ENCODE measurements at places on chromosomes 5 and 9. TPM values are rescaled to one million over a fixed set of nuclear protein-coding genes. Genes with fewer than 3 reads are reported as not detected.

SPARC gene
- total RNA-seq: 0.62 TPM

DNA sequence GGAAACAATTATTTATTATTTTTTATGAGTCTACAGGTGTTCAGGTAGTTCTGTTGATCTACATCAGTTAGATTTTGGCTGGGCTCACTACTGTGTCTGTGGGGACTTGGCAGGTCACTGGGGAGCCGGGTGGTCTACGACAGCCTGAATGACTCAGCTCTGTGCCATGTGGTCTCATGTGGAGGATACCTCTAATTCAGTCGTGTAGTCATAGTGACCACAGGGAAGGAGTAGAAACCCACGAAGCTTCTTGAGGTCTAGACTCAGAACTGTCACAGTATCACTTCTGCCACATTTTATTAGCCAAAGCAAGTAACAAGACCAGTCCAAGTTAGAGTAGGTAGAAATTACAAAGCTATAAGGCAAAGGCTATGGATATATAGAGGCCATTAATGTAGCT, 64.7 kb upstream of the GRAMD2B start:
- H3K4me3 ChIP-seq: no peak overlapping the region
- peaks cover 12% of the 10 kb centered on the region for H3K4me1 ChIP-seq
- no peak for DNase-seq
- H3K27ac ChIP-seq: no peak overlapping the region

- no peaks in the 10 kb centered on the region for H3K27me3 ChIP-seq
- peak overlapping the region; percentile 84 for H3K4me3 ChIP-seq
- peaks cover 10% of the 10 kb centered on the region for H3K4me1 ChIP-seq
These were observed 709 bp downstream of the FANCG start for GRCh38 chr9:35079041-35079425.

PGM5 gene
- not detected for total RNA-seq

DNA sequence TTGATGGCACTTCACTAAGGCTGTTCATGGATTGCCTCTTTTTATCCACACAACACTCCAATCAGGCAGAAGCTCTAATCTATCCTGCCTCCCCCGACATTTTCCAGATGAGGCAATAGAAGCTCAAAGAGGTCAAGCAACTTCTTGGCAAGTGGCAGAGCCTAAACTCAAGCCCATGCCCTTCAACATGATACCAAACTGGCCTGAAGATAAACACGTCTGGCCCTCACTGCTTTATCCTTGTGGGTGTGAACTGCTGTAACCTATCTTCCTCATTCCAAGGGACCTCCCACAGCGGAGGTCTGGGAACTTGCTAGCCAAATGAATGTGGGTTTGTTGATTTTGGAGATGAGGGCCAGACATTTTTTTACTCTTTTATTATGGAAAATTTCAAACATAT, 9.5 kb downstream of the SLC35A4 start:
- peaks cover 4% of the 10 kb centered on the region for H3K36me3 ChIP-seq
- H3K4me1 ChIP-seq: peaks cover 6% of the 10 kb centered on the region
- no peak overlapping the region for H3K27ac ChIP-seq
- H3K27me3 ChIP-seq: no peaks in the 10 kb centered on the region
- H3K4me3 ChIP-seq: no peak overlapping the region

DNA sequence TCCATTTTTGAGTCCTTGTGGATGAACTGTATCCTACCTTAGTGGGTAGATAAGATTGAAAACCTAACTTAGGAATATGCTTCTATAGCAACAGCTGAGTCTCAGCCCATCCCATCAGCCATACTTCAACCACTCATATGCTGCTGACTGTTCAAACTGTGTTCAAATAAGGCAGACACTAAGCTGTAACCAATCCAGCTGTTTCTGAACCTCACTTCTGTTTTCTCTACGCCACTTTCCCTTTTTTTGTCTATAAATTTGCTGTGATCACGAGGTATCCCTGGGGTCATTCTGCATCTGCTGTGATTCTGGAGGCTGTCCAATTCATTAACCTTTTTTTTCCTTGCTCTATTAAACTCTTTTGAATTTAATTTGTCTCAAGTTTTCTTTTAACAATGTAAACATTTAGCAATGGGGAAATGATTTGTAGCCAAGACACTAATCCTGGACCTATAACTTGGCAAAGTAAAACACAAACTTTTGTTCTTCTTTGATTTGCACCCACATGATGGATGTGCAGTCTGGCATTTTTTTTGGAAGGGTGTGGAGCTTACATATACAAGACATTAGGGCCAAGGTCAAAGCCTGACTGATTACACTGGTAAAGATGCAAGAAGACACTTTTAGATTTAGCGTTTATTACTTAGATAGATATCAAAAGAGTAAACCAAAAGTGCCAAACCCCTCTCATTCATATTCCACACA, 14.9 kb upstream of the SCGB3A2 start:
- no peak overlapping the region for H3K27ac ChIP-seq
- H3K4me3 ChIP-seq: no peak overlapping the region
- no peaks in the 10 kb centered on the region for H3K27me3 ChIP-seq
- DNase-seq: no peak
- no peaks in the 10 kb centered on the region for H3K4me1 ChIP-seq

THBS4 gene
- 0.57 TPM for total RNA-seq

GRCh38 chr5:167355346-167355745, 936.1 kb upstream of the WWC1 start:
- H3K27ac ChIP-seq: no peak overlapping the region
- no peak for DNase-seq
- H3K36me3 ChIP-seq: no peaks in the 10 kb centered on the region
- H3K4me1 ChIP-seq: no peaks in the 10 kb centered on the region
- H3K27me3 ChIP-seq: no peaks in the 10 kb centered on the region
- no peak overlapping the region for H3K4me3 ChIP-seq

DNA sequence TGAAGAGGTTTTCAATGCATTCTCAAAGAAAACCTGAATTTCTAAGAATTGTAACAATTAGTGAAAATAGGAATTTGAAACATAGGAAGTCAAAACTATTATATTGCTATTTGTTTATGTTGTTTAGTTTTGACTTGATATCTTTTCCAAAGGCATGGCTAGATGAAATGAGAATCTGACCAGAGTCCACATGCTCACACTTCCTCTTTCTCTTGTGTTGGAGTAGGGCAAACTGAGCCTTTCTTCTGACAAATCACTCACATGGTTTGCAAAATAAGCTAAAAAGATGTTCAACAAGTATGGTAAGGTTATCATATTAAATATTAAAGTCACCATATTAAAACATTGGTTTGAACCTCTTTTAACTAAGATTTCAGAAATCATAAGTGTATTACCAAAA, 512.6 kb downstream of the ISL1 start:
- no peaks in the 10 kb centered on the region for H3K27me3 ChIP-seq
- H3K4me3 ChIP-seq: no peak overlapping the region
- no peak for DNase-seq
- no peak overlapping the region for H3K27ac ChIP-seq

PLPPR1 gene
- total RNA-seq: not detected

DNA sequence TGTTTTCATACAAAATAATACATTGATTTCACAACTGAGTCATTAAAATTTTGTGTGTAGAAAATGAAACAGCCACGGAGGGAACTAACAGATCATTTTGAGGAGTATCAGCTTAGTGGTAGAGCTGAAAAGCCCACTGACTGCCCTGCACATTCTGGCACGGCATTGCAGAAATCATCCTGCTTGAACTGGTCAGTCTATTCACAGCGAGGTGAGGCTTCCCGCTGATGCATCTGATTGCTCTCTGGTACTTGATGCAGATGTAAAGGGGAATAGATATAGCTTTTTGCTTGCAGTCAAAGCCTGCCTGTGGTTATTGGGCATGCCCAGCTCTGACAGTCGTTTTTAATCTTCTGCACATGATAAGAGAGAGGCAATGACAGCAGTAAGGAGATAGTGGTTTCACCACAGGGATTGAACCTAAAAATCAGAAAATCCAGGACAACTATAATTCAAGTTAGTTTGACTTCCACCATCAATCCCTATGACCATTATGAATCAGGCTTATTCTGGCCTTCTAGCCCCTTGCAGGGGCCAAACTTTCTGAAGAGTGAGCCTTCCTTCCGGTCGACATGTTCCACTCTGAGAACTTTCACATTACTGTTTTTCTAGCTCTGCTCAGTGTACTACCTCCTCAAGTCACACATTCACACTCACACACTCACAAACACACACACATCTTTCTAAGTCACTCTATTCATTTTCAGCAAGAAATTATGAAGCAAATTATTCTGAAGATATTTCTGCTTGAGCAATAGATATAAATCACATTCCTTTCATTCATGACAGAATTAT, 782.8 kb upstream of the NUDT12 start:
- H3K4me1 ChIP-seq: no peaks in the 10 kb centered on the region
- H3K36me3 ChIP-seq: no peaks in the 10 kb centered on the region
- no peak overlapping the region for H3K27ac ChIP-seq
- no peak overlapping the region for H3K4me3 ChIP-seq
- H3K27me3 ChIP-seq: no peaks in the 10 kb centered on the region
- DNase-seq: no peak

DNA sequence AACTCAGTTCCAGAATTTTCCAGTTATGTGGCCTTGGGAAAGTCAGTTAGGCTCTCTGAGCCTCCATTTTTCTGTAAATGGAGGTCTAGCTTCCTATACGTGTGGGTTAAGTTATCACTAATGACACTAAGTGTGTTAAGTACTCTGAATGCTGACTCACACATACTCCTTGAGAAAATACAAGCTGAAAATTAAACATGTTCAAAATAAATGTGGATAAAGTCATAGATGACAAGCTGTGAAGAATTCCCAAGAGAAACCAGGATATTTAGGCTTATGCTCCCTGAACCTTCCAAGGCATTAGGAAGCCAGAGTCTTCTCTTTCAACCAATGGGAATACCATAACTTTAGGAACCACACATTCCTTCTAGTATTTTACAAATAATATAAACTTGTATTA, 58.1 kb downstream of the ABCA1 start:
- DNase-seq: no peak
- no peaks in the 10 kb centered on the region for H3K27me3 ChIP-seq
- no peak overlapping the region for H3K4me3 ChIP-seq
- H3K36me3 ChIP-seq: peaks cover 11% of the 10 kb centered on the region

DNA sequence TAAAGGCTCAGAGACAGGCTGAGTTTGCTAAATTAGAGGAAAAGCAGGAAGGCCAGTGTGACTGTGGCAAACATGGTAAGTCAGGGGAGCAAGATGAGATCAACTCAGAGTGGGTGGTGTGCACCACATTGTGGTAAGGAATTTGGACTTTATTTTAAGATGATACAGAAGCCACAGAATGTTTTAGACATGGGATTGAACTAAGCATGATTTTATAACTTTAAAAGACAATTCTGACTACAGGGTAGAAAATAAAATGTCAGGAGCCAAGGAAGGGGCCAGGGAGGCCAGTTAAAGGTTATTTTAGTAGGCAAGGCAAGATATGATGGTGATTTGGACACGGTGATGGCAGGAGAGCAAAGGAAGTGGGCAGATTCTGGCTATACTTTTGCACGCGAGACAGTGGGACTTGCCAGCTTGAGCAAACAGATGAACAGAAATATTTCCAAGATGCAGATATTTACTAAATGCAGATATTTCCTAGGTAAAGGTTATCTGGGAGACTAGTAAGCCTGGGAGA, 53.9 kb downstream of the TSSK1B start:
- DNase-seq: no peak
- H3K27ac ChIP-seq: no peak overlapping the region
- peaks cover 25% of the 10 kb centered on the region for H3K4me1 ChIP-seq

DNA sequence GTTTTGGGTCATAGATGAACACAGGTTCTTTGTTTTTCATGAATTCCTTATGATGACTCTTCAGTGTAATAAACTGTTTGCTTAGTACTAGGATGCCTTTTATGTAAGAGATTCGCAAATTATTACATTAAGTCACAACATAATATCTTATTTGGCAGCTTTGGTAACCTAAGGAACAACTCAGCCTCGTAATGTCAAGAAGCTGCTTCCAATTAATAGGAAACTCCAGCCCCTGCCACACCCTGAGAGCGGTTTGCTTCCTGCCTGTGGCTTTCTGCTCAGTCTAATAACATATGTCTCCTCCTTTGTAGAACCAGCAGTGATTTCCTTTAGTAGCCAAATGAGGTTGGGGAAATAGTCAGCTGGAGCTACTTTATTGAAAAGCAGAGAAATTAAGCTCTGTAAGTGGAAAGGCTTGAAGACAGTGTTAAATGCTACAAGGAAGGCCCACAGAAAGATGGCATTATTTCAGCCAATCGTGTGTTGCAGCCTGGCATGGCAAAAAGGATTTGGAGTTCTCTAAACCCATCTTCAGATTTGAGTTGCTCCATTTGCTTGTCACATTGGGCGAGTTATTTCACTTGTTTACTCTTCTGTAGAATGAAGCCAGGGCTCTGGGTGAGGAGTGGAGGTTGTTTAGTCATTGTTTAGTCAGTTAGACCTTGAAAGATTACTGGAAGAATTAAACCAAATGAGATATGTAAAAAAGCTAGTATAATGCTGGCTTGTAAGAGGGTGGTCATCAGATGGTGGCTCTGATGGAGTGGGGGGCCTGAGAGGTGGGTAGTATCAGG, 54.1 kb downstream of the MTAP start:
- no peaks in the 10 kb centered on the region for H3K27me3 ChIP-seq
- H3K4me3 ChIP-seq: no peak overlapping the region
- H3K36me3 ChIP-seq: peaks cover 3% of the 10 kb centered on the region
- DNase-seq: no peak
- H3K27ac ChIP-seq: no peak overlapping the region

DNA sequence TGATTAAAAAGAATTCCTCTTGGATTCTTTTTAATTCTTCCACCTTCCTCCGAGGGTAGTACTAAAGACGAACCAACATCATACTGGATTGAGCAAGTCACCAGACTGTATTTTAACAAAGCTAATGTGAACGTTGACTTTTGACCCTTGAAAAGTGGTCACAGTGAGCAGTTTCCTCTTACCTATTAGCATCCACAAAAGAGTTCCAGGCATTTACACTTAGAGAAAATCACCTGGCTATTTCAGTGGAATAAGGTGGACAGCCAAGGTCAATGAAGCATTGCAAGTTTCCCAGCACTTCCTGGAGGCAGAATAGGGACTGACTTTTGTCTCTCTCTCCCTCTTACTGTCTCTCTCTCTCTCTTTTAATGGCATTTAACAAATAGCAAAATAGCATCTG, 145.1 kb upstream of the DAB2 start:
- H3K4me3 ChIP-seq: no peak overlapping the region
- H3K36me3 ChIP-seq: no peaks in the 10 kb centered on the region
- H3K4me1 ChIP-seq: no peaks in the 10 kb centered on the region
- H3K27me3 ChIP-seq: no peaks in the 10 kb centered on the region

DNA sequence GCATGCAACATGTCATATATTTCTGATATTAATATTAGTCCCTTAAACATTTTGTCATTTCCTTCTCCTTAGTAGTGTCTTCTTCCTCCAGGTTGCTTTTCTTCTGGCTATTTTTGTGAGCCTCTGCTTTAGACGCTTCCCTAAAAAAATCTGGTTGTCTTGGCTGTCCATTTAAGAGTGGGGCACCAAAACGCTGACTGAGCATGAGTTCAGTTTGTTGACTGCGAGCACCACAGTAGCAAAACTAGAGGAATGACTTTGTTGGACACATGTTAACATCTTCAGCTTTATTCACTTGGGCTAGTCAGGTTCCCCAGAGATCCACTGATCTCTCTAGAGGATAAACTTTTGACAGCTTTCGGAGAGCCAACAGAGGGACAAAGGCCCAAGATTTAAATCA, 19.3 kb upstream of the TEK start:
- H3K27me3 ChIP-seq: no peaks in the 10 kb centered on the region
- no peak overlapping the region for H3K27ac ChIP-seq
- DNase-seq: no peak
- H3K4me1 ChIP-seq: no peaks in the 10 kb centered on the region
